ENCODE measurements at places on chromosomes 2 and 18.

GRCh38 chr2:56369316-56369715 lies 185.5 kb downstream of the CCDC85A start:
- DNase-seq: no peak

GRCh38 chr2:241069821-241070281 lies 32.2 kb downstream of the MTERF4 start:
- peak; percentile 11 for DNase-seq

DNA sequence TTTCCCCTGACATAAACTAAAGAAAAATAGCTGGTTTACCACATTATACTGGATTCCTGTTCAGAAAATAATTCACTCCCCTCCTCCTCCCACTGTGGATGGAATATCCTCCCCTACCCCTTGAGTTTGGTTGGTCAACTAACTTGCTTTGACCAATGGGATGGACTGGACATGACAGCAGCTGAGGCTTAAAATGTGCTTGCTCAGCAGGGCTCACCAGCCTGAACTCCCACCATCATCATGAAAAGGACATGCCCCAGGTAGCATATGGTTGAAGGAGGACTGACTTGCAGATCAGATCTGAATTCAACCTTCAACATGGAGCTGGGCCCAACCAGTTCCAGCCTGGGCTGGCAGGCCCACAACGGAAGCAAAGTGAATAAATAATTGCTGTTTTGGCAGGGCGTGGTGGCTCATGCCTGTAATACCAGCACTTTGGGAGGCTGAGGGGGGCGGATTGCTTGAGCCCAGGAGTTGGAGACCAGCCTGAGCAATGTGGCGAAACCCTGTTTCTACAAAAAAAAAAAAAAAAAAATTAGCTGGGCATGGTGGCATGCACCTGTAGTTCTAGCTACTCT lies 284.4 kb downstream of the AFF3 start:
- no peak for DNase-seq

DNA sequence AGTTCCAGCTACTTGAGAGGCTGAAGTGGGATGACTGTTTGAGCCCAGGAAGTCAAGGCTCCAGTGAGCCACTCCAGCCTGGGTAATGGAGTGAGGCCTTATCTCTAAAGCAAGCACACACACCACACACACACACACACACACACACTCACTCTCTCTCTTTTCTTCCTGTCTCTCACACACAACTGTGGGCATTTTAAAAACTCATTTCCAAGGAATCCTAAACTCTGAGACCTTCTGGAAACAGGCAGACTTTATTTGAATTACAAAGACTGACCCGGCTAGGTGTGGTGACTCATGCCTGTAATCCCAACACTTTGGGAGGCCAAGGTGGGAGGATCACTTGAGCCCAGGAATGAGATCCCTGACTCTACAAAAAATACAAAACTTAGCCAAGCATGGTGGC lies 21.3 kb downstream of the WDSUB1 start:
- no peak for DNase-seq

GRCh38 chr2:121596221-121597080 lies 52.8 kb downstream of the CLASP1 start:
- no peak for DNase-seq

GRCh38 chr2:37674946-37675345 lies 3.5 kb upstream of the CDC42EP3 start:
- no peak for DNase-seq

- DNase-seq: no peak
These were observed 291.7 kb upstream of the CDH19 start for GRCh38 chr18:66895631-66896030.

DNA sequence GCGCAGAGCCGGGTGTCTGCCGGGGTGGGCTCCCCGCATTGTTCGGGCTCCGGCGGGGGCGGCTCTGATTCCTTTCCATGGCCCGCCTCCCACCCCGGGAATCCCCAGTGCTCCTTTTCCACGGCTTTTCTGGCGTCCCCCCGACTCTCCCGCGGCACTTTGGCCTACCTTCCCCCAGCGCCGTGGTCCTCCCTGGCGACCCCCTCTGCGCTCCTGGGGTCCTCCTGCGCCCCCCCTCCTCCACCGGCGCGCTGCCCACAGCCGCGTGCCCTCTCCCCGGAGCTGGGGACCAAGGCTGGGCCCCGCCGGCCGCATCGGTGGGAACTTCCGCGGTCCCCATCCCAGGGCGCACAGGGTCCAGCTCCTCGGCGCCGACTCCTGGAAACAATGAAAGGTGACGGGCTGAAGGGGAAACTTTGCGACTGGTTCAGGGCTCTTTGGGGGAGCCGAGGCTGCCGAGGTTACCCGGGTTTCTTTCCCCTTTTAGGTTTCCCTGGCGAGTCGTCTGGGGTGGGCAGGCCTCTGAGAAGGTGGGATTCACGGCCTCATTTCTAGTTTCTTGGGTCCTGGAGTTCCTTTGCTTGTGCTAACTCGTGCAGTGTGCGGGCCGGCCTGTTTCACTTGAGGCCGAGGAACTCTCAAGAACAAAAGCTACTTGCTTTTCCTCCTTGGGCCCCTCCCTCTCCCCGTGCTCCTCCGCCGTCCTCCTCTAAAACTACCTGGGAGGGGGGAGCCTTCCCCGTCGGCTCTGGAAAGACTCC lies 2.2 kb downstream of the TGIF1 start:
- DNase-seq: no peak

GRCh38 chr2:36238106-36238505 lies 117.5 kb upstream of the CRIM1 start:
- no peak for DNase-seq

- DNase-seq: no peak
These were observed 136.9 kb upstream of the CAB39 start for GRCh38 chr2:230575642-230576324.

DNA sequence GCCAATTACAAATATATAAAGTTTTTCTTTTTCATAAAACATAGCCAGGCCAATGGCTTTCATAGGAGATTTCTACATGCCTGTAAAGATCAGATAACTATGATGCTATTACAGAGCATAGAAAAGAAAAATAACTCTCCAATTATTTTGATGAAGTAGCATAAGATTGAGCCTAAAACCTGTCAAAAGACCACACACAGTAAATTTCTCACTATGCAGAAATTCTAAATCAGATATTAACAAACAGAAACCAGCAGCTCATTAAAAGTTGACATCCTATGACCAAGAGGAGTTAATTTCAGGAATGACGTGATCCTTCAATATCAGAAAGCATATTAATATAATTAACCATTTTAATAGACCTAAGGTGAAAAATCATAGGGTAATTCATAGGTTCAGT lies 139.0 kb upstream of the PIEZO2 start:
- DNase-seq: no peak

GRCh38 chr2:183060571-183061231 lies 17.8 kb upstream of the DUSP19 start:
- DNase-seq: no peak

- no peak for DNase-seq
These were observed 14.5 kb downstream of the GPC1 start for GRCh38 chr2:240449764-240450531.

- no peak for DNase-seq
These were observed 225.4 kb upstream of the SIX3 start for GRCh38 chr2:44716131-44716530.

- no peak for DNase-seq
These were observed 208.7 kb upstream of the RASGRP3 start for GRCh38 chr2:33267756-33268155.

GRCh38 chr2:20214566-20215182 lies 10.3 kb downstream of the SDC1 start:
- no peak for DNase-seq

- DNase-seq: no peak
These were observed 45.3 kb downstream of the LRRFIP1 start for GRCh38 chr2:237672731-237673129.

- no peak for DNase-seq
These were observed 452.5 kb upstream of the SALL3 start for GRCh38 chr18:78526923-78527711.

DNA sequence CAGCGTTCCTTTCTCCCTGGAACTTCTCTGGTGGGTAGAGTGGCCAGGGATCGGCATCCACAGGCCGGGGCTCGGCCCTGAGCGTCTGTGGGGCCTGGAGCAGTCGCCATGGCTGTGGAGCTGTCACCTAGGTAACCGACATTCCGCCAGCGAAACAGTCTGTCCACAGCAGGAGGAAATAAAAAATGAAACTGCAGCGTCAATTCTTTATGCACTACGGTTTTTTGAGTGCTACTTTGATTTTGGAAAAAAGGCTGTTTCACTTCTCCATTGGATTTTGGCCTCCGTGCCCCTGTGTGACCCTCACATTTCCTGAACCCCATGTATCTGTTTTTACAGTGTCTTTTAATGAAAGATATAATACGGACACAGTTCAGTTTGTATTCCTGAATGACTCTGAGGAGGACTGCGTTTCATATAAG lies 163.4 kb downstream of the LDLRAD4 start:
- DNase-seq: no peak

DNA sequence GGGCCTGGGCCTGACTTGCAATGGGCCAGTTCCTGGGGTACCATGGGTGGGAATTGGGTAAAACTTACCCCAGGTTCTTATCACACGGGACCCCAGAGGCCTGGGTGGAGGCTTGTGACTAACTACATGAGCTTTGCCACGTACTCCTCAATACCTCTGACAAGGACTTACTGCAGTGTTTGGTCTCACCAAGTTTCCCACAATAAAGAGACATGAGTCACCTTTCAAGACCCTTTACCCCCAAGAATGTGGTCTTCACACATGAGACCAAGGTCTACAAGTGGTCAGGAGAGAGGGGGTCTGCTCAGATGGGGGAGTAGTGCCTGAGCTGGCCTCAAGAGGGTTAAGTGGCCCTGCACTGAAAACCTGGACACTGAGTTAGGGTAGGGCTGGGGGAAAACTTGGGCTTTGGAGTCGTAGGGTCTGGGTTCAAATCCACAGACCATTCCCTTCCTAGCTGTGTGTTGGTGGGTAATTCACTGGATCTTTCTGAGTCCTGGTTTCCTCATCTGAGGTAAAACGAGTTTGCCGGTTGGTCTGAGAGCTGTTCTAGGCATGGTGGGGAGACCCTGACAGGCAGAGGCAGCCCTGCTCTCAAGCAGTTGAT lies 2.0 kb upstream of the GNLY start:
- DNase-seq: no peak

- no peak for DNase-seq
These were observed 45.0 kb upstream of the AGPS start for GRCh38 chr2:177347570-177347969.

GRCh38 chr2:135916207-135916606 lies 40.0 kb upstream of the MCM6 start:
- no peak for DNase-seq

- DNase-seq: no peak
These were observed 338.9 kb downstream of the CCDC85A start for GRCh38 chr2:56522605-56523089.

GRCh38 chr18:48613589-48614404 lies 75.0 kb downstream of the CTIF start:
- peak; percentile 89 for DNase-seq

GRCh38 chr18:46302528-46303485 lies 198.6 kb downstream of the HAUS1 start:
- DNase-seq: no peak

DNA sequence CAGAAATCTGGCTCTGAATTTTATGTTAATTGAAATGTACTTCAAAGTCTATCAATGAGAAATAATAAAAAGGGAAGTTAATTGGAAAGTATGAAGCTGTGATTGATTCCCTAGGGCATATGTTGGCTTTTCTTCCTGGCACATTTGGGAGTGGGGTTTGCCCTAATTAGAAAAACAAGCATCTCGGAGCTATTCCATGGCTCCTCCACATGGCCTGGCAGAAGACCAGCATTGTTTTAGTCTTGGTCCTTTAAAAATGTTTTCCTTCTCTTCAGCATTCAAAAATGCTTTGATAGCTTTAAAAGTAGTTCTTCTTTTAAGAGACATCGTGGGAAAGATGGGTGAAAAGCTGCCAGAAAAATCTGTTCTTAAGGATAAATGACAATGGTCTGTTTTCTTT lies 445.5 kb upstream of the PKDCC start:
- no peak for DNase-seq

DNA sequence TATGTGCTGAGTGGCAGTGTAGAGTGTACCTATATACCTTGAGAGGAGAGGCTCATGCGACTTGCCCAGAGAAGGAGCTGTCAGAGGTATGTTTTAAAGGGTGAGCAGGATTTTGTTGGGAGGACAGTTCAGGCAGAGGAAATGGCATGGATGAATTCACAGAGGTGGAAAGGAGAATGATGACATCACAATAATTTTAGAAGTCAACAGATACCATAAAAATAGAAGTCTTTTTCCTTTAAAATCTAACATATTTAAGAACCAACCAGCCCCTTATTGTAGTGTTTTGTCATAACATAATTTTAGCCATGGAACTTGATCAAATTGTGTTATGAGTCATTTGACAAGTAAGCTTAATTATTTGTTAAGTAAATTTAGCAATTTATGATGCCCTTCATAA lies 538.1 kb upstream of the GYPC start:
- DNase-seq: no peak

DNA sequence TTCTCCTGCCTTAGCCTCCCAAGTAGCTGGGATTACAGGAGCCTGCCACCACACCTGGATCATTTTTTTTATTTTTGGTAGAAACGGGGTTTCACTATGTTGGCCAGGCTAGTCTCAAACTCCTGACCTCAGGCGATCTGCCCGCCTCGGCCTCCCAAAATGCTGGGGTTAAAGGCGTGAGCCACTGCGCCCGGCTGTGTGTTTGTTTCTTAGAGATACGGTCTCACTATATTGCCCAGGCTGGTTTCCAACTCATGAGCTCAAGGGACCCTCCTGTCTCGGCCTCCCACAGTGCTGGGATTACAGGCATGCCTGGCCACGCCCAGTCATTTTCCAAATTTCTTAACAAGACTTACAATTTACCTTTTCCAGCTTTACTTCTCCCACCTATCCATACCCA lies 940 bp upstream of the MRPL19 start:
- no peak for DNase-seq

DNA sequence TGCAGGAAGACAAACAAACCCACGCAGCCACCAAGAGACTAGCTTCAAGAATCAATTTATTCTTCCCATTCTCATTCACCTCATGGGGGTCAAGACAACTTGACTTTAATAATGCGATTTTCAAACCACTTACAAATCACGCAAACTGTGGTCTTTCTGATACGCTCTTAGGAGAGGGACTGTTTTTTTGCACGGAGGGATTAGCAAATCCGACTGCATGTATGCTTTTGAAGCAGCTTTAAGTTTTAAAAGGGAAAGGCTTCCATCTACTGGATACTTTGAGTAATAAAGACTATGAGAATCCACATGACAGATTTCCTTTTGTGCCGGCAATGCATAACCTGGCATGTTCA lies 322.9 kb upstream of the KCNJ3 start:
- DNase-seq: no peak

DNA sequence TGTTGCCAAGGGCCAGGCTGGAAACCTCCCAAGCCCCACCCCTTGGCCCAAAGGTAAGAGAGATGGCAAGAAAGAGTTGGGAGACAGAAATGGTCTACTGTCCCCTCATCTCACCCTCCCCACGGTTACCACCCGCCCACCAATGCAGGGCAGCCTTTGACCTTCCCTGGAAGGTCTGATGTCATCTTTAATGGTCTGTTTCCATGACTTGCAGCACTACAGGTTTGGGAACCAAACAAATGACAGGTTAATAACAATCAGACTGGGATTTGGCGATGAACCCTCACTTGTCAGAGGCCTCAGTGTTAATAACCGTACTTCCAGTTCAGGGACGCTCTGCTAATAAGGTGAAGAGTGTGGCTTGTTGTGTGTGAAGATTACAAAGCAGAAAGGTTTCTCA lies 70.4 kb downstream of the MRO start:
- no peak for DNase-seq
